ENCODE measurements at places on chromosomes 7 and 10.

DNA sequence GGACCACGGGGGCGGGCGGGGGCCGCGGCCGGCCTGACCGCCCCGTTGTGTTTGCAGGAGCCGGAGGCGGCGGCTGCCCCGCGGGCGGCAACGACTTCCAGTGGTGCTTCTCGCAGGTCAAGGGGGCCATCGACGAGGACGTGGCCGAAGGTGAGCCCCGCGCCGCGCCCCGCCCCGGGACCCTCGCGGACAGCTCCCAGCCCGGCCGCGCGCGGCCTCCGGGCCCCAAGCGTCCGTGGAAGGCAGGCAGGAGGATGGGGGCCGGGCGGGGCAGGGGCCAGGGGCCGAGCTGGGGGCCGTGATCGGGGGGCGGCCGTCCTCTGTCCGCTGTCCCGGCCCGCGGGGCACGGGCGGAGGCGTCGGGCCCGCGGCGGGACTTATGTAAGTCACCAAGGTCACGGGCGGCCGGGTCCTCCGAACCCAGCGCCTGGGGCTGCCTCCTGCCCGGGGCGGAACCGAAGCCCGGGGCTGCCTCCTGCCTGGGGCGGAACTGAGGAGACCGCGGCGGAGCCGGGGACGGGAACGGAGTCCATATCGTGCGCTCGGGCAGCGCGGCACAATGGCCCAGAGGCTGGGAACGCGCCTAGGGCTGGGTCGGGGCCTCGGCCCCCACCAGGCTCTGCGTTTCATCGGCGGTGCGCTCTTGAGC lies 497 bp downstream of the PPP2R2D start:
- no peak for DNase-seq

DNA sequence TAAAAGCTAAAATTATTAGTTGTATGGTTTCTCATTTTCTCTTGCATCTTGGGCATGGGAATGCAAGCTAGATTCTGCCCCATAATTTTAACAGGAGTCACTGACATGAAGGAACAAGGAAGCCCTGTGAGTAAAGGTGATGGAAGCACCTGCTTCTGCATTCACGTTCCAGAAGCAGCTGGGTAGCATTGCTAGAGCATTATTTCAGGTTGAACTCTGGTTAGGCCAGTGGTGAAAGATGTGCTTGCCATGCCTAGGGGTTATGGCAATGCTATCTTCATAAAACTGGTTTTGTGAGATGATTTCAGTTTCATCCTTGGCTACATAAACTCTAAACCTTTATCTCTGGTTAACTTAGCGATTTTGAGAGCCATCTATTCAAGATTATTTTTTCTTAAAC lies 151.4 kb downstream of the TFEC start:
- no peak for DNase-seq

- no peak for DNase-seq
These were observed 19.1 kb downstream of the MAD1L1 start for GRCh38 chr7:2213551-2214215.

GRCh38 chr7:29844559-29844958 lies 38.3 kb downstream of the WIPF3 start:
- no peak for DNase-seq

- peak; percentile 3 for DNase-seq
These were observed 24.0 kb downstream of the HABP2 start for GRCh38 chr10:113576852-113577251.

DNA sequence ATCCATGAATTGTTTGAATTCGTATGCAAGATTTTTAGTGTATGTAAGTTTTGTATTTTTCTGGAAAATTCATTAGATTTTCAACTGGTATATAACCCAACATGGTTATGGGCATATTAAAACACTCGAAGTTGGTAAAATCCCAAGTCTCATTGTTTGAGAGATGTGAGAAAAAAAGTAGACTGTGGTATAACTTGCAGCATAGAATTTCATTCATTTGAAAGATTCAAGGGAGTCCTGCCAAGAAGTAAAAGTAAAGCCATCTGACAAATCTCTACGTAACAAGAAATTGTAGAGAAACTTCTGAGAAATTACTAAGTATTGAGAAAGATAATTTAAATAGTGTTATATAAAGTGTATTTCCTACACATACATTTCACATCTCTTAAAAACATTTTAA lies 40.2 kb downstream of the SEMA3E start:
- DNase-seq: no peak
